ENCODE measurements at places on chromosomes 5 and 9. TPM values are rescaled to one million over a fixed set of nuclear protein-coding genes. Genes with fewer than 3 reads are reported as not detected.

DNA sequence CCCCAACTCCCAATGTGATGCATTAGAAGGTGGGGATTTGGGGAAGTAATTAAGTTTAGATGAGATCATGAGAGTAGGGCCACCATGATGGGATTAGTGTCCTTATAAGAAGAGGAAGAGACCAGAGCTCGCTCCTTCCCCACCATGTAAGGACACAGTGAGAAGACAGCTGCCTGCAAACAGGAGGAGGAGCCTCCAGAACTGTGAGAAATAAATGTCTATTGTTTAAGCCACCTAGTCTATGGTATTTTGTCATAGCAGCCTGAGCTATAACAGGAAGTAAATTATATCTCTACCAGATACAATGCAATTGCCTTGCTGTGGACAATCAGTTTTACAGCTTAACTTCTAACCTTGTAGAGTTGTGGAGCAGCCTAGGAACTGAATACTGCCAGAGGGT, 58.0 kb downstream of the ANKRD33B start:
- DNase-seq, result no peak

GRCh38 chr9:104494808-104495207, 9.3 kb upstream of the OR13F1 start:
- DNase-seq, result no peak

Gene PIP5KL1
- 0.40 TPM for total RNA-seq

DNA sequence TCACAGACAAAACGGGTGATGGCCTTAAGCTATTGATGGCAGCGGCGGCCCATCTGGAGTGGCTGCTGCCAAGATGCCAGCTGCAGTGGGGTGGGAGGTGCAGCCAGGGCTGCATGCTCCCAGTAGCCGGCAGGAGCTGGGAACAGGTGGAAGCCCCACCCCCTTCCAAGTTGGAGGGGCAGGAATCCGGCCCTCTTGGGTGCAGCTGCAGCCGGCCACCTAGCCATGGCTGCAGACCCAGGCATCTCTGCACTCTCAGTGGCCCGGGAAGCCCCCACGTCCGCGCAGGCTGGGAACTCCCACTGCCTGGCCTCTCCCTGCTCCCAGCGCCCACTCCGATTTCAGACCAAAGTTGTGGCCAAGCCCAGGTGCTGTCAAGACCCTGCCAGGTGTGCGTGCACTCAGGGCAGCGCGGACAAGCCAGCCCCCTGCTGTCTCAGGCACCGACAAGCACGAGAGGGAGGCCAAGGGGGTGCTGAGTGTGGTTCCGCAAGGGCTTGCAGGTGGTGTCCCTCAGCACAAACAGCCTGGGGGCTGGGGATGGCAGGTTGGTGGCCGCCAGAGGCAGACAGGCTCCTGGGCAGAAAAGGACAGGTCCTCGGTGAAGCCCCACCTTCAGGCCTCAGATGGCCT, 115.1 kb upstream of the TSLP start:
- DNase-seq, result no peak

- DNase-seq, result no peak
These were observed 201.5 kb downstream of the RGS3 start for GRCh38 chr9:113665064-113665463.

DNA sequence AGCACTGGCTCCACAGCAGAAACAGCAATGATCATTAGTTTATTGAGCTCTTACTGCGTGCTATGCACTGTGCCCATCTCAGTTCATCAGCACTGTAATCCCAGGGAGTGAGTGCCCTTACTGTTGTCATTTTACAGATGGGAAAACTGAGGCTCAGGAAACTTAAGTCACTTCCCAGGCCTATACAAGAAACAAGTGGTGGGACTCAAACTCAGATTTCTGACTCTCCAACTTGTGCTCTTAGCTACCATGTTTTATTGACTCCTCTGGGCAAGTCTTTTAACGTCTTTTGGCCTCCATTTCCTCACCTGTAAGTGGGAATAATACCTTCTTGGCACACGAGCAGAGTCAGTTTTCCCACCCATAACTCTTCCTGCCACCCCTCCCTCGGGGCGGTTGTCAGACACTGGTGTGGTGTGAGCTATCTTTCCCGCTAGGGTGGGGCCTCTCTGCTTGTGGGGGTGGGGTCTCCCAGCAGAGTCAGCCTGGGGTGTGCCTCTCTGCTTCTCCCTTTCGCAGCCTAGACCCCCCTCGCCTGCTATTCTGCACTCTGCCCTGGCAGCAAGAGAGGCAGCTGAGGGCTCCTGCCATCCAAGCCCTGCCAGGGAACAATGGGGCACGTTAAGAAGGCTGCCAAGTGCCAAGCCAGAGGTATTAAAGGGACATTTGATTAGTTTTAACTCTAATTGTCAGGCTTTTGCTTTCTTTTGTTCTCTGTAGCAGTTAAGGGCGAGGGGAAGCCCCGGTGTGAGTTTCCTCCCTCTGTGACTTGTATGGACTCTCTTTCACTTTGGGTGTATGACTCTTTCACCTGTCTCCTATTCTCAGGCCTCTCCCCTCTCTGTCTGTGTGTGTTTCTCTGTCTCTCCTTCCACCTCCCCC, 12.1 kb downstream of the GALNT10 start:
- no peak for DNase-seq

DNA sequence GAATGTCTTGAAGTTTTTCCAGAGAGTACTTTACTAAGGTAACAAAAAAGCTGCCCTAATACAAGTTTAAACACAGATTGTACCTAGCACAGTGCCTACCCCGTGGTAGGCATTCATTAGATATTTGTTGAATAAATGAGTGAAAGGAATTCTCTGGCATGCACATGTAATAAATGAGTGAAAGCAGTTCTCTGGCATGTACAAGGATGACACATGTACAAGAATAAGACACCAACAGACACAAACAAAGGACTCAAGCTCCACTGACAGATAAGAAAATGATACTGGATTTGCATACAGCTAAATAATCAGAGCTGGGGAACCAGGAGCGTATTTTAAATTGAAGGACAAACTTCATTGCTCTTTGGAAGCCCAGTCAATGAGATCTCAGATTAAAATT, 535.8 kb downstream of the EFNA5 start:
- no peak for DNase-seq

- no peak for DNase-seq
These were observed 130.9 kb upstream of the TMEM161B start for GRCh38 chr5:88399561-88399960.

Gene ADCY2
- 0.35 TPM for total RNA-seq

Gene GDA
- total RNA-seq, result 43.2 TPM

GRCh38 chr9:77997611-77998284, 33.9 kb downstream of the GNAQ start:
- no peak for DNase-seq

DNA sequence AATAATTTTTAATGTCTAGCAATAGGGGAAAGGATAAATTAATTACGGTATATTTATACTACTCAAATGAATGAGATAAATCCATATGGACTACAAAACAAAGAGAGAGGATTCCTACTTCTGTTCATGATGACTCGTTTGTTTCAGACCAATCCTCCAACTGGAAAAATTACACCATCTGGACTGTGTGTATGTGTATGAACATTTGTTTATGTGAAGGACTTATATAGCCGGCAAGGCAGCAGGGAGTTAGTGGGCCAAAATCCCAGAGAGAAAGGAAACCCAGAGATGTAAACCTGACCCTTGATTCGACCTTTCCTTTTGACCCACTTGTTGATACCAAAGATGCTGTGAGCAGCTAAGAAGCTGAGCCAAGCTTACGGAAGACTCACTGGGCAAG, 20.1 kb downstream of the PDE6A start:
- DNase-seq, result no peak

DNA sequence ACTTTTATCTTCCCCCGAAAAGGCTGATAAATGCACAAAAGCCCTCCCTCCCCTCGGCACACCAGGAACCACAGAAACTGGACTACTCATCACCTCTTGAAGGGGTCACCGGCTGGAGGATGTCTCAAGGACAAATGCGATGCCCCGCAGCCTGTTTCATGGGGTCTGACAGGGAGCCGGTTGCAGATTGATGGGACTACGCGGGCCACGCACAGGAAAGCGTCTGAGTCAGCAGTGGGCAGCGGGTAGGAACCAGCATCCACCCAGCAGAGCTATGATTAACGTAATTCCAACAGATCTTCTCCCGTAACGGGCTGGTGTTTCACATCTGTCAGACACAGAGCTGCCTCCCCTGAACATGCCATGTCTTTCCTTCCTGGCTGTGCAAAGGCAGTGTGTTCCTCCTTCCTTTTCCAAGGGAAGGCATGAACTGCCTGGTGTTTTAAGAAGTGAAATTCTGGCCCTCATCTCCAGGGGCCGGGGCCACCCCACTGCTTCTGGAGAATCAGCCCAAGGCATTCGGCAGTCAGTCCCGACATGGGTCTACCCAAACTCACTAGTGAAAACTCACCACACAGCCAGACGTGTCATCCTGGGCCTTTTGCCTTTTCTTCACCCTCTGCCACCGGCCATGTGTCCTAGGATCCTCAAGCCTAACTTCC, 144.4 kb upstream of the PHYKPL start:
- no peak for DNase-seq

GRCh38 chr9:70559102-70559501, 144.6 kb upstream of the KLF9 start:
- no peak for DNase-seq

DNA sequence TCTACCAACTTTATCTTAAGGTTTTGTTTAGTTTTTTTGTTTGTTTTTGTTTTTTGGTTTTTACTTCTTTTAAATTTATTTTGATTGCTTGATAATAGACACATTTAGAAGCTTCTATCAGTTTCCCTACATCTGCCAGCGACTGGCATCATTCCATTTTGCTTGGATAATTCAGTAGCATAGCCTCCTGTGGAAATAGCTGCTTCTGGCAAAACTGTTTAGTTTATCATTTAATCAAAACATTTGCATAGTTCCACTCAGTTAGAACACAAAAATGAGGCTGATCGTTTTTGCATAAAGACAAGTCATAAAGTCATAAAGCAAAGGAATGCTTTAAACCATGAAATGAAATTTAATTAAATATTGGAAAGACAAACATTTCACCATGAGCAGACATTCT, 133.7 kb upstream of the NFIL3 start:
- no peak for DNase-seq

GRCh38 chr5:144356489-144356888, 185.8 kb downstream of the KCTD16 start:
- DNase-seq, result no peak

Gene HACD4
- 0.13 TPM for total RNA-seq

GRCh38 chr5:109326919-109327318, 82.9 kb downstream of the PJA2 start:
- no peak for DNase-seq

Gene PRUNE2
- 0.78 TPM for total RNA-seq

GRCh38 chr9:126217797-126218196, 108.8 kb upstream of the MVB12B start:
- DNase-seq, result peak; percentile 8

DNA sequence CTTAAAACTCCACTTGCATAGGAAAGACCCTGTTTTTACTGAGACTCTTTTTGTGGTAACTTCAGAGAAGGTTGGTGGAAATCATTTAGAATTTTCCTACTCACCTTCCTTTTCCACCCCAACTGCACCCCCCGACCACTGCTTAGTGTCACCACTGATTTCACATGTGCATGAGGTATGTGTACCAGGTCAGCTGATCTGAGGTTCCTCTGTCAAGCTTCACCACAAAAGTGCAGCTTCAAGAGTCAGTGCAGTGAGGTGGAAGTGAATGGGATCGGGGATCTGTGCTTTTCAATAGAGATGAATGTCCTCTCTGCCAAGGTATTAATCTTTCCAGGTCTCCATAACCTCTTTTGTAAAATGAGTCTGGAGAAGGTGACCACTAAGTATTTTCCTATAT, 260.5 kb upstream of the WWC1 start:
- no peak for DNase-seq

GRCh38 chr5:389197-389821, 53.7 kb upstream of the EXOC3 start:
- no peak for DNase-seq

GRCh38 chr5:67263656-67264408, 67.2 kb upstream of the CD180 start:
- DNase-seq, result no peak

- DNase-seq, result no peak
These were observed 67.5 kb upstream of the MAMDC2 start for GRCh38 chr9:69976152-69976551.

GRCh38 chr5:6086871-6087270, 291.5 kb downstream of the MED10 start:
- no peak for DNase-seq

Gene SVEP1
- total RNA-seq, result 1.7 TPM

DNA sequence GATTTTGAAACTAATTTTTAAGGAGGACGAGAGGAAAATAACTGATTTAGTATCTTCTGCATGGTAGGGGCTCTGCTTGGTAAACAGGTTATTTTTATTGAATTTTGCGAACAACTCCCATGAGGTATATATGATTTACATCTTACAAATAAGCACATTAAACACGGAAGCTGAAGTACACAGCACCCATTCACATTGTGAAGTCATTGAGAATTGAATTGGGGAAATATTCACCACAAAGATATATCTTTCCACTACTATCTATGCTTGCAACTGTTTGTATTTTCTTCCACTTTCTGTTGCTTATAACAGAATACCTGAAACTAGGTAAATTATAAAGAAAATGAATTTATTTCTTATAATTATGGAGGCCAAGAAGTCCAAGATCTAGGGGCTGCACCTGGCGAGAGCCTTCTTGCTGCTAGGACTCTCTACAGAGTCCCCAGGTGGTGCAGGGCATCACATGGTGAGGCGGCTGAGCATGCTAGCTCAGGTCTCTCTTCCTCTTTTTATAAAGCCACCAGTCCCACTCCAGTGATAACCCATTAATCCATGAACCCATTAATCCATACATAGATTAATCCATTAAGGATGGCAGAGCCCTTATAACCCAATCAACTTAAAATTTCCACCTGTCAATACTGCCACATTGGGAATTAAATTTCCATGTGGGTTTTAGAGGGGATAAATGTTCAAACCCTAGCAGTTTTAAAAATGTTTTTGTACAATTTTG, 79.0 kb upstream of the ZNF608 start:
- no peak for DNase-seq

GRCh38 chr5:71471193-71471592, 15.7 kb downstream of the BDP1 start:
- DNase-seq, result no peak

Gene CCIN
- total RNA-seq, result not detected

GRCh38 chr9:9215050-9215449, 1397.8 kb downstream of the PTPRD start:
- no peak for DNase-seq

Gene C5orf52
- total RNA-seq, result not detected

GRCh38 chr9:32705059-32705458, 69.6 kb upstream of the TAF1L start:
- DNase-seq, result no peak

DNA sequence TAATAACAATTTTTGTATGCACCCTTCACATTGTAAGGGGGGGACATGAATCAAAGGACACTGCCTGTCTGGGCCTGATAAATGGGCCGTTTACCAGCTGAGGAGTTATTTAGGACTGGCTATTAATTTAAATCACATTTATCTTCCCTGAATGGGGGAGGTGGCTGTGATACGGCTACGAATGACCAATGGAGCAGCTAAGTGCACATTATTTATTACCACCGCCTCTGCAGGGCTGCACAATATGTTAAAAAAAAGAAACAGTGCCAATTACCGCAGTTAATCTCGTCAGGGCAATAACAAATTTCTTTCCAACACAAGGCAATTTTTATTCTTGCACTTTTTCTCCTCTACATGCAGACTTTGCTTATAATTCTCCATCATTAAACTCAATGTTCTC, 318.4 kb downstream of the IRX2 start:
- no peak for DNase-seq

Gene LCN9
- total RNA-seq, result not detected
